ENCODE measurements at places on chromosomes 3 and 15. TPM values are rescaled to one million over a fixed set of nuclear protein-coding genes. Genes with fewer than 3 reads are reported as not detected.

The EEFSEC gene
- 13.9 TPM for total RNA-seq

The ITIH3 gene
- 0.64 TPM for total RNA-seq

GRCh38 chr3:5690904-5691532 lies 503.5 kb downstream of the EDEM1 start:
- DNase-seq = no peak
- no peak overlapping the region for H3K4me3 ChIP-seq
- H3K27me3 ChIP-seq = no peaks in the 10 kb centered on the region
- H3K36me3 ChIP-seq = no peaks in the 10 kb centered on the region
- H3K4me1 ChIP-seq = no peaks in the 10 kb centered on the region
- H3K27ac ChIP-seq = no peak overlapping the region

GRCh38 chr3:142152384-142152783 lies 3.0 kb upstream of the TFDP2 start:
- DNase-seq = no peak
- H3K4me3 ChIP-seq = no peak overlapping the region
- H3K27me3 ChIP-seq = no peaks in the 10 kb centered on the region
- no peak overlapping the region for H3K27ac ChIP-seq
- H3K36me3 ChIP-seq = no peaks in the 10 kb centered on the region

The ACVR2B gene
- 10.2 TPM for total RNA-seq

The TEX9 gene
- total RNA-seq = 3.4 TPM

DNA sequence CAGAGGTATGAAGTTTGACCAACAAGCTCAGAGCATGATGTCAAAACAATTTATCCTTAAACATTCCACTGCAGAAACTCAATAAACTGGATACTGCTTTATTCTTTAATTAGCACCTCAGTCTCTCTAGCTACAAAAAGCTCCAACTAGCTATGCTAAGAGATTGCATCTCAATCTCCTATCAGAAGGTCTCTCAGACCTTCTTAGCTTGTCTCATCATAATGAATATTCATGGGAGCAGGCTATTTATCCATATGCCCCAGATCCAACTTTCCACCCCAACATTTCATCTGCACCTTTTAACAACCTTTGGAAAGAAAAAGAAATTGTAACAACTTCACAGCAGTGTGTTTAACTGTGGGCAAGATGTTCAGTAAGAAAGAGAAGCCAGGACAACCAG lies 11.3 kb upstream of the ZCWPW2 start:
- no peaks in the 10 kb centered on the region for H3K36me3 ChIP-seq
- no peak overlapping the region for H3K27ac ChIP-seq
- no peak for DNase-seq
- no peaks in the 10 kb centered on the region for H3K4me1 ChIP-seq

GRCh38 chr3:187044206-187044605 lies 95.1 kb downstream of the RPL39L start:
- H3K27me3 ChIP-seq = no peaks in the 10 kb centered on the region
- DNase-seq = no peak
- H3K4me1 ChIP-seq = no peaks in the 10 kb centered on the region
- H3K27ac ChIP-seq = peak overlapping the region; percentile 50

The ZNF660 gene
- total RNA-seq = 4.0 TPM

The ST3GAL6 gene
- total RNA-seq = 16.1 TPM

GRCh38 chr3:154018100-154018696 lies 103.0 kb upstream of the ARHGEF26 start:
- H3K27me3 ChIP-seq = no peaks in the 10 kb centered on the region
- H3K36me3 ChIP-seq = no peaks in the 10 kb centered on the region
- H3K4me1 ChIP-seq = no peaks in the 10 kb centered on the region

Measured in breast epithelium (tissue), 4 donors.